ENCODE measurements at places on chromosomes 5 and 9. TPM values are rescaled to one million over a fixed set of nuclear protein-coding genes. Genes with fewer than 3 reads are reported as not detected.

The SLC38A9 gene
- total RNA-seq: 19.3 TPM

The PTGDS gene
- not detected for total RNA-seq

GRCh38 chr5:137921931-137922330, 32.7 kb downstream of the PKD2L2 start:
- DNase-seq: no peak

DNA sequence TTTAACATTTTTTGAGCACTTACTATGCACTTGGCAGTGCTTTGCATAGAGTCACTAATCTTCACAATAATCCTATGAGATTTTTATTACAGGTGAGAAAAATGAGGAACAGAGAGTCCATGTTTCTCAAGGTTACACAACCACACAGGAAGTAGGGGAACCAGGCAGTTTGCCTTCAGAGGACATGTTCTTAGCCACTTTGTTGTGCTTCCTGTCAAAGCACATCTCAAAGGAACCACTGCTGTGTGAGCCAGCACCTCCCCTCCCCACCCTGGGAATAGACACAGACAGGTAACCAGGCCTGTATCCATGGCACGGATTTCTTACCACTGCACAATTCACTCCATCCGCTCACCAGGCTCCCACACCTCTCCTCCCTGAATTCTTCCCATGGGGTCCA, 6.3 kb upstream of the DNAJB5 start:
- no peak for DNase-seq

GRCh38 chr9:70677055-70677735, 262.7 kb upstream of the KLF9 start:
- DNase-seq: no peak

- no peak for DNase-seq
These were observed 102.0 kb downstream of the ARHGAP26 start for GRCh38 chr5:142872217-142872616.
